ENCODE measurements at places on chromosomes 13 and 19. TPM values are rescaled to one million over a fixed set of nuclear protein-coding genes. Genes with fewer than 3 reads are reported as not detected.

DNA sequence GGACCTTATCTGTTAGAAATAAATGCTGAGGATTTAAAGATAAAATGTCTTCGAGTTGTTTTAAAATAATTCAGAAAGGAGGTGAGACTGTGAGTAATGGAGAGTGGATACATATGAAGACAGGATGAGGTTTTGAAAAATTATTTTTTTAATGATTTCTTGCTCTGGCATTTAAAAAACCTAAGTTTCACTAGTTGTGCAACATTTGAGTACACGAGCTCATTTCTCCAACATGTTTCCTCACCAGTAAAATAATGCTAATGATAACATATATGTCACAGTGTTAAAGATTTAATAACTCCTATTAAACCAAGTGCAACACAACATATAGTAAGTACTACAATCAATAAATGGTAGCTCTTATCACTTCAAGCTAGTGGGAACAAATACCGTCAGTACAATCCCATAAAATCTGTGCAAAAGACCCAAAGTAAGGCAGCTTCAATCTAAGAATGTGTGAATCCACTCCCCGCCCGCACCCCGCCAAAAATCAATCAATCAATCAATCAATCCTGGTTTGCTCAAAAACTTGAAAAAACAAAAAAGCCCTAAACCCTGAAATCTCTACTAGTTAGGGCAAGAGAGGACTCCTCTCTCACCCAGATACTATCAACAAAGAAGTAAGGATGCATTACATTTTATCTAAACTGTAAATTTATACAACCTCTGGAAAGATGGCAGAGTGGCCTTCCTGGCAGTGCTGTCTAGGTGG lies 1.3 kb downstream of the ALG5 start:
- DNase-seq: no peak

The CEACAM4 gene
- total RNA-seq: 0.59 TPM

The TPTE2 gene
- not detected for total RNA-seq

The C5AR2 gene
- 1.2 TPM for total RNA-seq

GRCh38 chr13:73519396-73520116 lies 460.8 kb downstream of the KLF5 start:
- no peak for DNase-seq

The PGPEP1 gene
- total RNA-seq: 9.6 TPM

- no peak for DNase-seq
These were observed 18.4 kb upstream of the IPO5 start for GRCh38 chr13:97935071-97935470.

The TMPRSS9 gene
- total RNA-seq: 0.20 TPM

The TPRX1 gene
- not detected for total RNA-seq

DNA sequence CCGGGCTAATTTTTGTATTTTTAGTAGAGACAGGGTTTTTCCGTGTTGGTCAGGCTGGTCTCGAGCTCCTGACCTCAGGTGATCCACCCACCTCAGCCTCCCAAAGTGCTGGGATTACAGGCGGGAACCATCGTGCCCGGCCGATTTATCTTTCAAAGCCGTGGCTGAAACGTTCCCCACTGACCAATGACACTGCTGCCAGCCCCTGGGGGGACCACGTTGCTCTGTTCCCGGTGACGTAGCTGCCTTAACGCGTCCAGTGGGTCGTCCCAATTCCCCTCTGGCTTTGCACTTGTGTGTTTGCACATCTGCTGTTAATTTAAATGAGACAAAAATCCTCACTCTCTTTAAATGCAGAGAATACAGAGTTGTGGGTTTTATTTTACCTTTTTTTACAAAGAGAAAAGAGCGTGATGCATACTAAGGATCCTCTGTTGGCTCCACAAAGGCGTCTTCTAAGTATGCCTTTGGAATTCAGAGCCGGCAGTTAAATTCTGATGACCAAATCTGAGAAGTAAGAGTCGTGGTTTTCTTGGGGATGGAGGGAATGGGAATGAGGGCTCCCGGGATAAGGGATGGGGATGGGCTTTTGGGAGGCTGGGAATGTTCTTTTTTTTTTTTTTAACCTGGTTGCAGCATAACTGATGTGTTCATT lies 18.6 kb upstream of the LMTK3 start:
- no peak for DNase-seq

- no peak for DNase-seq
These were observed 30.2 kb downstream of the ZNF382 start for GRCh38 chr19:36635342-36635741.

The MRI1 gene
- total RNA-seq: 25.0 TPM

- no peak for DNase-seq
These were observed 1531.7 kb upstream of the SPRY2 start for GRCh38 chr13:81872581-81872980.

The ZNF699 gene
- 12.8 TPM for total RNA-seq

- no peak for DNase-seq
These were observed 1069.5 kb downstream of the DIAPH3 start for GRCh38 chr13:59094181-59094580.

The SHISA7 gene
- total RNA-seq: 0.10 TPM

GRCh38 chr19:37361994-37362393 lies 8.9 kb upstream of the ZNF527 start:
- DNase-seq: no peak

DNA sequence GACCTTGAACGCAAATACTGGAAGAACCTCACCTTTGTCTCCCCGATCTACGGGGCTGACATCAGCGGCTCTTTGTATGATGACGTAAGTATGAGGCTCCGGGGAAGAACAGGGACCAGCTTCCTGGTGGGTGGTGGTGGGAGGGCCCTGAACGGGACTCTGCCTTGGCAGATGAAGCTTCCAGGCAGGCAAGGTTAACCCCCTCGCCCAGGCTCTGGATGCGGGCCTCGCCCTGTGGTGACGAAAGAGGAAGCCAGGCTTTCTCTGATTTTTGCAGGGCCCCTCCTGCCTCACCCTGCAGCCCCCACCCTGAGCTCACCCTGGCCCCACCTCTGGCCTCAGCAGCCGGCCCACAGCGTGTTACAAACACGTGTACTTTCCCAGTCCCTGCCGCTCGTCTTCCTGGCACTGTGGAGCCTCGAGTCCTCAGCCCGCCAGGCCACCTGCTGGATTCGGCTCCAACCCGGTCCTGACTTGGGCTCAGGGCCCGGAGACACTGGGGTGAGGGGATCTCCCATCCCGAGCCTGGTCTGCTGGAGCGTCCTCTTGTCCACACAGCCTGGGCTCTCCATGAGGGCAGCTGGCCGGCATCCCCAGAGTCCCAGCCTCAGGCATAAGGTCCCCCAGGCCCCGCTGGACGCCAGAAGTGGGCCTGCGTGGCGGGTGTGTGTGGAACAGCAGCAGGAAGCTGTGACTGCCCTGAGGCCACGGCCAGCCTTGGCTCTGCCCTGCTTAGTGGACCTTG lies 72.4 kb downstream of the KDM4B start:
- DNase-seq: no peak
